ENCODE measurements at places on chromosomes 2 and 18. TPM values are rescaled to one million over a fixed set of nuclear protein-coding genes. Genes with fewer than 3 reads are reported as not detected.

The TMEM37 gene
- total RNA-seq = 0.87 TPM

The GRP gene
- total RNA-seq = not detected

The SPDYA gene
- total RNA-seq = 1.3 TPM

GRCh38 chr2:59754011-59754735 lies 799.3 kb downstream of the BCL11A start:
- no peak for DNase-seq

- no peak for DNase-seq
Observed at GRCh38 chr2:46181789-46182530, 115.2 kb upstream of the EPAS1 start.

DNA sequence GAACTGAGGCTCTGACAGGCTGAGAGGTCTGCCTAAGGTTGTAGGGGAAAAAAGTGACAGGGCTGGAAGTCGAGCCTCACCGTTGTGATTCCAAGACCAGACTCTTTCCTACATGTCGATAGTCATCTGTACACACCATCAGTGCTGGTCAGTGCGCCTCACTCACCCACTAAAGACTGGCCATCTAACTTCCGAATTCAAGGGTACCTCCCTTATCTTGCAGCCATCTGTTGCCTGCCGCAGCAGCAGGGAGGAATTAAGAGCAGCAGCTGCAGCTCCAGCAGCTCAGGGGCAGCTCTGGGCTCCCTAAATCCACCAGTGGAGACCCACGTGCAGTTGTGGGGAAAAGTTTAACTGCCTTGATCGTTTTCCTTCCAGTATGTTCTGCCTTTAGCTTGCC lies 32.6 kb upstream of the GPR39 start:
- DNase-seq = no peak

GRCh38 chr2:158560259-158560658 lies 103.5 kb downstream of the PKP4 start:
- DNase-seq = no peak

- DNase-seq = no peak
Observed at GRCh38 chr2:23379220-23379695, 5.7 kb upstream of the KLHL29 start.

DNA sequence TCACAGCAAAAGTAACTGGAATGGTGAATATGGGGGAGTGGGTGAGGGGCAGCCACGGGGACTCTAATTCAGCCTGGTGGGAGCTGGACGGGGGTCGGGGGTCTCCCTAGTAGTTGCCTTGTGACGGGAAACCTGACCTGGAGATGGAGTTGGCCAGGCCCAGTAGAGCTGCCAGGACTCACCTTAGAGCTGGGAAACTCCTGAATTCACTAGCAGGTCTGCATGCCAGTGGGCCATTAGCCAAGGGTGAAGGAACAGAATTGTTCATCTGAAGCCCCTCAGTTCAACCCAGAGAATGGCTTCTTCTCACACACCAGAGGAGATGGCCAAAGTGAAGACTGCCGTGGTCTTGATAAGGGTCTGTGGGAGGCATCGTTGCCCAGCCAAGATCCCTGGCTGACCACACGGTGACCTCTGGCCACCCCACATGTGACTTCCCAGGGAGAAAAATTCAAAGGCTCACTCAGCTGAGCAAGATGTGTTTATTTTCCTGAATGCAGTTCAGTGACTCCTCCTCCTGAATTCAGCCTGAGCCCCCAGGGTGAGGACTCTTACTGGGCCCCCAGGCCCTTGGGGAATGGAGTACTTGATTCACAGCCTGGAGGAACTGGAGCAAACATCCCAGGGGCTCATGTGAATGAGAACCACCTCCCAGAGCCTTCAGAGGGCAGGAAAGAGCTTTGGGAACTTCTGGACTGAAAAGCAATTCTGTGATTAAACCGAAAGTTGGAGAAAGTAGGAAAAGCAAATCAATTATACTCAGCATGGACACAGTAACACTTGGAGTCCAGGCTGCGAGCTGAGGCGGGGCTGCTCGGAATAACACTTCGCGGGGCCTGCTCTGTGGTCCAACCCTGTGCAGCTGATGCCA lies 25.2 kb downstream of the MOCOS start:
- no peak for DNase-seq

Data from dorsolateral prefrontal cortex (tissue), 122 donors.